ENCODE measurements at places on chromosomes 12 and 14.
A peak's percentile ranks its signal among the peaks of the same experiment; 100 is the strongest.

GRCh38 chr12:5305425-5305824 lies 126.5 kb upstream of the NTF3 start:
- no peak for DNase-seq

DNA sequence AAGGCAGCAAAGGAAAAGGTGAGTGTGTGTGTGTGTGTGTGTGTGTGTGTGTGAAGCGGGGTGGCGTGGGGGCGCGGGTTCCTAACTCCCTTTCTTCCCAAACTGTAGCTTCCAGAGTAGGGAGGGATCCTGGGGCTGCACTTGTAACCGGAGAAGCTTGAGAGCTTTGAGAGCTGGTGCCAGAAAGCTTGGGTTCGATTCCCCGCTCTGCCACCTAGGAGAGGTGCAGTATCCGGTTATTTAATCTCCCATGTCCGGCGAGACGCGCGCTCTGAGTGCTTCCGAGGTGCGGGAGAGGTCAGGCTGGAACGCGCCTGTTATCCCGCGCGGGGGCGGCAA lies 7.2 kb upstream of the RACGAP1 start:
- DNase-seq = no peak

GRCh38 chr14:105180592-105181548 lies at the start of gene NUDT14:
Gene NUDT14 (minus strand): TSS chr14:105181312. CDS start chr14:105181209, 103 bp downstream.
- DNase-seq = peak; percentile 83

GRCh38 chr14:92263681-92264080 lies 59.3 kb upstream of the SLC24A4 start:
- no peak for DNase-seq

- no peak for DNase-seq
Measured at GRCh38 chr12:32437095-32437515, 37.7 kb downstream of the FGD4 start.

DNA sequence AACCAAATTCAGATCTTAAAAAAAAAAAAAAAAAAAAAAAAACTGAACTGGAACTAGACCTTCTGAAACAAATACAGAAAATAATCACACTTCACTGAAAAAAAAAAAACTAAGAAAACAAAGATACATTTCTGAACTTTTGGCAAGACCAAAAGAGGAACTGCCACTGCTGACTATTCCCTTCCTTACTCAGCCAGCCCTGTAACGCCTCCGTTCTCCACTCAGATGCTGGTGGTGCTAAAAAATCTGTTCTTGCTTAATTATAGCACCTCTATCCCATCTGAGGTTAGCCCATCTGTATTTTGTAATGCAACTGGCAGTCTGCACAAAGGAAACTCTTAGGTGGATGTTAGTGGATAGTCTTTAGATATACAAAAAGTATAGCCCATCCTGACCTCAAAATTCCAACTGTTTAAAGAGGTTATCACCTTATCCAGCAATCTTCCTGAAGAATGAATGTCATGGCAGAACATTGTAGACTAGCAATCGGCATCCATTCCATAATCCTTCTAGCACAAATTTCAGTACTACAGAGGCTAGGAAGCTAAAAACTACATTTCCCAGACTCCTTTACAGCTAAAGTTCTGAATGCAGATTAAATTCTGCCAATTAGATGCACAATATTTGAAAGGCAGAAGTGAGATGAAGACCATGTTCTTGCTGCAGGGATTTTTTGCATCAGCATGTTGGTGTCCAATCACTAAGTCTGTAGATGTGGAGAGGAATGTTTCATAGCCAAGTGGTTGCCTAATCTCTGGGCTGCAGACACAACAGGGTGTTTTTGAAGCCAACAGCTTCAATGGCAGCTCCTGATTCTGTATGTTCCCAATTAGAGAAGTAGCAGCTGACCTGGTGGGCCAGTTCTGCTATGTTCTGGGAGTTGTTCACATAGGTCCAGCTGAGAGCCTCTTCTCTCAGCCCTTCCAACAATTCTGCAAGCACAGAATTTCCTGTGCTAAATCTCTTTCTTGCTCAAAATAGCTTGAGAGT lies 5.7 kb downstream of the MAP3K9 start:
- DNase-seq = no peak

DNA sequence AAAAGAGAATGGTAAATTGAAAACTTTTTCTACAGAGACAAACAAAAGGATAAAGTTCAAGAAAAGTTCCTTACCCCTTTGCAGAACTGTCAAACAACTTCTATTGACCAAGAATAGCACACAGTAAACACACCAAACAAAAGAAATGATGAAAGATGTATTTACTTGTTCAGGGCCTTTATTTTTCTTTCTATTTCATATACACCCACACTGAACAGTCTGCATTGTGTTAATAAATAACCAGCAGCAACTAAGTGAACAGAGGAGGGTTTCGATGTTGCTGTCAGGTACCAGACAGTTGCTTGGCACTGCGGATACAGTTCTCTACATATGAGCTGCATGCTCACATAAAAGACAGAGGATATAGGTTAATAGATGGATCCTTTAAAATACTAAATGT lies 122.1 kb downstream of the SOX5 start:
- no peak for DNase-seq

GRCh38 chr12:115495300-115495699 lies 782.2 kb downstream of the MED13L start:
- DNase-seq = no peak

DNA sequence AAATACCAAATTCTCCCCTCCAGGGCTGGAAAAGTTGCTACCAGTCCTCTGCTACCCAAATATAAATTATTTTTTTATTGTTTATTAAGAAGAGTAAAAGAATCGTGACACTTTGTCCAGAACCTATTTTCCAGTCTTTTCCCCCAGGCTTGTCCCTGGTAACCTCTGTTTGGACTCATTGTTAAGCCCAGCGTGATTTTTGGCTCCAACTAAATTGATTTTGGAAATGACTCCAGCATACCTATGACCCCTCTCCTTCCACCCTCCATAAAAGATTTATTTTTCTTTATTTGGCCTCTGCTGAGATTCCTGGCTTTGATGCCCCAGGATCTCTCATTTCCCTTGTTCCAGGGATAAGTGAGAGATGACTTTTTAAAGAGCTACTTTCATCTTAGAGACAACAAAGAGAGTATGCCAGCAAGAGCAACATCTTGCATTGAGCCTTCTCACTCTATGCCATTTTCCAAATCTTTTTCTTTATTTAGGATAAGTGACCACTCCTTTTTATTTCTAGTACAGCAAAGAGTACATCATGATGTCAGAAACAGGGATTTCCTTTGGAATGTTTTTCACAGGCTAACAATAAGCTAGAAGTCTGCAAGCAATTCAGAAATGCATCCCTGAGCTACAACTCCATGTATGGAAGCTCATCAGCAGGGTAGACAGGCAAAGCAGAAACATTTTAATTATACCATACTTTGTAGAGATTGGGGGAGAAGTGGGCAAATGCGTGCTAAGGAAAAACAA lies 75.8 kb downstream of the DAD1 start:
- DNase-seq = no peak

DNA sequence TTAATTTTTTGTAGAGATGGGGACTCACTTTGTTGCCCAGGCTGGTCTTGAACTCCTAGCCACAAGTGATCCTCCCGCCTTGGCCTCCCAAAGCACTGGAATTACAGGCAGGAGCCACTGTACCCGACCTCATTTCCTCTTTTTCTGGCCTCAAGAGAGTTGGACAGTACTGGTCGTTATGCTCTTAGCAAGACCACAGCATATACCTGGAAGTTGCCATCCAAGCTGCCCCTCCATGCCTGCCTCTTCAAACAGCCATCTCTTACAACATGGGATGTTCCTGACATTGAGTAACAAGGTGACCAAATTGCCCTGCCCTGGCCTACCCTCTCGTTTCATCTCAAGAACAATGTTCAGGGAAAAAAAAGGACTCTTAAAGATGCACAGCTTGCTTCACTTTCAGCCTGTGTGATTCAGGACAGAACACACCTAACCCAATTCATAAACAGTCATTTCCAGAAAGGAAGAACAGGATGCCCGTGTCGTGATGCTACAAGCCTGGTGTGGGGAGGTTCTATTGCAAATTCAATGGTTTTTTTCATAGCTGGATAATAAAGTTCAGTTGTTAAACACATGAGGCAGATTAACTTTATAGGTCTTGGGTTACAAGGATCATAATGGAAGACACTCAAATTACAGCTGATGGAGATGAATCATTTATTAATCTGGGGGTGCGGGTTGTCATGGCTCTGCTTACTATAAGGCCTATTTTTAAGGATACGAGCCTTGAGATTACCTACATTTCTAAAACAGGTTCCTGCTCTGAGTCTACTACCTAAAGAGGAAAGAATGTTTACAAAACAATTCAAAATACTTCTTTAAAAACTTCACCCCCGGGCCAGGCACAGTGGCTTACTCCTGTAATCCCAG lies 11.9 kb downstream of the GLTP start:
- no peak for DNase-seq

DNA sequence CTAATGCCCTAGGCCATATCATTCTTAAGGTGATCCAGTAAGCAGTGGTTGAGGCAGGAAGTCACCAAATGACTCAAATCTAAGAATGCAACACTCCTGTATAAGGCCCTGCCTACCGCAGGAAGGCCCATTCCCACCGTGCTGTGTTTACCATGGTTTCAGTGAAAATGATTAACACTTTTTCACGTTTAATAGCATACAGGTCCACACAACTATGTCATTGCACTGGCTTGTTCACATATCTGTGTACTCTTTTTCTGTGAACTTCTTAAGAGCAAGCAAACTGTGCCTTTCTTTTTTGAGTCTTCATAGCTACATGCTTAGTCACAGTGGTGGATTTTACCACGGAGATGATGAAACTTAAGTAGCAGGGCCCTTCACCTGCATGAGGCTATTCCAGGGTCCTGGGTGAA lies 214.9 kb downstream of the CNTN1 start:
- DNase-seq = no peak

GRCh38 chr12:69649529-69649928 lies 38.8 kb upstream of the LRRC10 start:
- no peak for DNase-seq

DNA sequence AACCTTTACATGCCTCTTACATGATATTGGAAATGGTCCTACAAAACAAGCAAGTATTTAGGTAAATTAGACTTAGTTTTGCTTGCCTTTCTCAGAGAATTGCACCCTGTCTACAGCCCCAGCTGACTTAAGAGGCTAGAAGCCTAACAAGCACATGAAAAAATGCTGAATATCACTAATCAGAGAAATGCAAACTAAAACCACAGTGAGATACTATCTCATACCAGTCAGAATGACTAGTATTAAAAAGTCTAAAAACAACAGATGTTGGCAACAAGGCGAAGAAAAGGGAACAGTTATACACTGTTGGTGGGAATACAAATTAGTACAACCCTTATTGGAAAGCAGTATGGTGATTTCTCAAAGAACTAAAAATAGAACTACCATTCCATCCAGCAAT lies 103.8 kb downstream of the EGLN3 start:
- no peak for DNase-seq

DNA sequence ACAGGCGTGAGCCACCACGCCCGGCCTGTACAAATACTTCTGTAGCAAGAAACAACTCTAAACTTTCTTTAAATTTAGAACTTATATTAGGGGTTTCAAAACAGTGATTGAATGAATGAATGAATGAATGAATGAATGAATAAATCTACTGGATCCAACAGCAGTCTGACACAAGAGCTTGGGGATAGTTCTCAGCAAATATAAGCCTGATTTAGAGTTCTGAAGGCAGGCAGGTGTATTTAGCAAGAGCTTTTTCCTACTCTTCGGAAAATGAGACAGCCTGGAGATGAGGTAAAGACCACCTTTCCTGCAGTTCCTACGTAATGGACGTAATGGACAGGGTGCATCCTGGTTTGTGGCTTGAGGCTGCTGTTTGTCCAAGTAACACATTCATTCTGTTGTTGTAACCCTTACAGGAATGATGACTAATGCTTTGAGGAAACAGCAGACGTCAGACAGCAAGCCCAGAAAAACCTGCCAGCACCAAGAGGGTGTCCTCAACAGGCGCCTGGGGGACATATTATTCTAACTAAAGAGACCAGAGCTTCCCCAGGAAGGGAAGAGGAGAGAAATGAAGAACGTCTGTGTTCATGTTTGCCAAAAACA lies 277.4 kb upstream of the SOX5 start:
- DNase-seq = no peak

DNA sequence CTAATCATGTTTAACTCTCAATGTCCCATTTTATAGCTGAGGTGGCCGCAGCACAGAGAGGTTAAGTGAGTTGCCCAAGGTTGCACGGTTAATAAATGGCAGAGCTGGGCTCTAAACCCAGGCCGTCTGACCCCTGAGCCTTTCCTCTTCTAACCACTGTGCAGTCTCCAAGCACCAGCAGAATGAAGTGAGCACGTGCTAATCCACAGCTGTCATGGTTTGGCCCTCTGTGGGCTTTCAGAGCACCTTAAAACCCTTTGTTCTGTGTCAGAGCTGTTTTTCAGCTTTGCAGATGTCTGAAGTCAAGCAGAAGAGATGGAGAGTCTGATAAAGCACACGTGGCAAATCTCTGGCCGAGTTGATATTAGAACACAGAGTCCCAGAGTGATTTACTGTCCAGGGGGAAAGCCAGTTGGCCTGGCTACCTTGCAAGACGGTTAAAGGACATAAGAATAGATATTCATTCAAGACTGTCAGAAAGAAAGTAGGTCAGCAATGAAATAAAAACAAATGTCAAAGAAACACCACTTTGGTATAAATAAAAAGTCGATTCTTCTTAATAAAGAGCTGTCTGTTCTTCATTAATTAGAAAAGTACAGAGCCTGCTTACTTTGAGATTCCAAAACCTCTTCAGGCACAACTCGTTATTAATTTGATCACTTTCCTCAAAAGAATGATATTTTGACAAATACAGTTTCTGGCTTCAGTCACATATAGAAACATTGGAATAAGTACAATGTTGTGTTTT lies 107.3 kb downstream of the CRADD start:
- DNase-seq = no peak

- no peak for DNase-seq
Measured at GRCh38 chr12:104154806-104155205, 16.8 kb upstream of the NFYB start.

DNA sequence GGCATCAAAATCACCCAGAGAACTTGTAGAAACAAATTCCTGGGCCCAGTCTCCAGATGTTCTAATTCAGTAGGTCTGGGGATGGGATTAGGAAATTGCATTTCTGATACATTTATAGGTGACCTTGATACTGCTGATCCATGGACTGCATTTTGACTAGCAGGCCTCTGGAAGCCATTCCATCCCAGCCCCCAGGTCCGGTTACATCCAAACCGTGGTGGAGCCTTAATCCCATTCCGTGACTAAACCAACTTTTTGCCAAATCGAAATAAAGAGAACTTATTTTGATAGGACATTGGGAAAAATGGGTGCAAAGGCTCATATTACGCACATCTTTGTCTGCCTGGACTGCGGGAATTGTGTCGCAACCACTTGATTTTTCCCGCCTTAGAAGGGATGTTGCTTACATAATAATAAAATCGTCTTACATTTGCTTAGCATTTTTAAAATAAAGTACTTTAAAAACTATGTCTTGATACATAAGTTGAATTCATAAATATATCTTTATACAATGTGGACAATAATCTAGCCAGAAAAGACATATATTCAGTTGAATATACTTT lies 5.8 kb upstream of the KCNA5 start:
- no peak for DNase-seq

- DNase-seq = no peak
Measured at GRCh38 chr14:99654235-99654985, 9.5 kb downstream of the HHIPL1 start.

GRCh38 chr14:48568688-48569087 lies 893.3 kb upstream of the MDGA2 start:
- DNase-seq = no peak

- DNase-seq = no peak
Measured at GRCh38 chr14:85296456-85297210, 233.3 kb upstream of the FLRT2 start.

Data from activated T-helper 9 cell treated with anti-CD3 and anti-CD28 coated beads, Interleukin-2, amount 50 U/mL, for 16 hours (primary cell).